ENCODE measurements at places on chromosomes 6 and 20.

DNA sequence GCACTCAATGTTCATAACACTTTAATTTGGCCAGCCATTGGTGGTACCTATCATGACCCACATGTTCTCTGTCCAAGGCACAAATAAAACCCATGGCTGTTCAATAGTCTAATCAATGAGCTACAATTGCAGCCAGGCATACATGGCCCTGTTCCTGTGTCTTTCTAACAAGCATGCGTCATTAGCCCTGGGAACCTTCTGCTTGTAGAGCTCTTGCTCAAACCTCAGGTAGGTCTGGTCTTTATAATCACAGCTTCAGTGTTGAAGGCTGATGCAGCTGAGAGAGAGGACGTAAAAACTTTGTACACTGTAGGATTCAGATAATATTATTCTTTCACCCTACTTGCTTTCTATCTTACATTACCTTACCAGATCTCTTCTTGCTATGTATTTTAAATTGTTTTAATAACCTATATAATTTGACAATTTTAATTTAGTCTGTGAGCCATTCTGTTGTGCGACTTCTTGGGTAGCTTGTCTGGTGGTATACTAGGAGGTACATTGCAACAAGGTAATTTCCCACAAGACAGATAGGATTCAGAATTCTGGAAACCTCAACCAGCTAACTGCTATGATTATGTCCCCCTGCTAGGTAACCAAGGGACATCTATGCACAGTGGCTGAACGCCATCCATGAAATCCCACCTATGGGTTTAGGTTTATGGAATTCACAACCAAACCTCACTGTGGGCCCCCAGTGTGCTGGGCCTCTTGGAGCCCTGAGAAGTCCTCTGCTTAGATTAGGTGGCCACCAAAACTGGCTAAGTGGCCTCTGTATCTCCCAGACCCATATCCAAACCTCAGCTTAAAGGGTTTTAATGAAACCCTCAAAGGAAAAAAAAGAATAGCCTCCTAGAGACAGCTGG is 55.4 kb upstream of the RIPOR2 start:
- no peak for DNase-seq

GRCh38 chr6:43268355-43268700 is 25.0 kb downstream of the TTBK1 start:
- no peak for DNase-seq

DNA sequence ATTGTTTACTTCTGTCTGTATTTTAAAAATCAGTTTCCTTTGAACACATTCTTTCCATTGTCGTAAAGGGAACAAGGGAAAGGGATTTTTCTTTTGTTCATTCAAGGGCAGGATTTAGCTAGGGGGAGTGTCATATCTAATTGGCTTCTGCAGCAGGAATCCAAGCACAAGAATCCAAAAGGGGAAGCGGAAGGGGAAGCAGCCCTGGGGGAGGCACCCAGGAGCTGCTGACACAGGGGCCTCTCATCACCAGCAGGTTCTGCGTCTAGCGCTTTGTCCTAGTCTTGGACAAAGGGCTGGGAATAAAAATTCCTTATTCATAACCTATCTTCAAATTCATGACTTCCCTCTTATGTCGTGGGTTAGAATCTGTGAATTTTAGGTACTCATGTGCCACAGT is 13.7 kb downstream of the RIPK1 start:
- DNase-seq, result no peak

DNA sequence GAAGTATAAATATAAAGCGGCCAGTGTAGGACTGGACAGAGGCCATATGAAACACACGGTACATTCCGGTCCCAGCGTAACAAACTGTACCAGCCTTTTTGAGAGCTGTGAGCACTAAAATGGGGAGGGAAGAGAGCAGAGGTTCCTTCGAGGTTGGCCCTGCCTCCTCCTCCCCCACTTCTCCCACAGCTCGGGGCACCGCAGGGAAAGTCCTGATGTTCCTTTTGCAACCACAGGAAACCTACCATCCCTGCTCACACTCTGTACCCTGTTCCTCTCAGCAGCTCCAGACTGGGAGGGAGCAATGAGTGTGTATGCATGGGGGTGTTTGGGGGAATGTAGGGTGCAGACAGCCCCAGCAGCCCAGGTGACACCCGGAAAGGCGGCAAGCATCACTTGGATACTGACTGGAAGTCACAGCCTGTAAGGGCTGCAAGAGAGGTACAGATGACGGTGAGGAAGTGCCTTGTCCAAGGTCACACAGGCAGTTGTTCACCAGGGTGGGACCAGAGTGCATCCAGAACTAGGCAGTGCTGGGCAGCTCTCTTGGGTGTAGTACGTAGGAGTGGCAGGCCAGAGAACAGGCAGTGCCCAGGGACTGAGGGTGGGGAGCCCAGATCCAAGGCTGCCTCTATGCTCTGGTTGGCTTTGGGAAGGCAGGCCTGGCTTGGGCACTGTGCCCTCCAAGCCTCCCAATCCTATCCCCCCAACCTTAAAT is 11.0 kb upstream of the ARMC12 start:
- DNase-seq, result no peak

DNA sequence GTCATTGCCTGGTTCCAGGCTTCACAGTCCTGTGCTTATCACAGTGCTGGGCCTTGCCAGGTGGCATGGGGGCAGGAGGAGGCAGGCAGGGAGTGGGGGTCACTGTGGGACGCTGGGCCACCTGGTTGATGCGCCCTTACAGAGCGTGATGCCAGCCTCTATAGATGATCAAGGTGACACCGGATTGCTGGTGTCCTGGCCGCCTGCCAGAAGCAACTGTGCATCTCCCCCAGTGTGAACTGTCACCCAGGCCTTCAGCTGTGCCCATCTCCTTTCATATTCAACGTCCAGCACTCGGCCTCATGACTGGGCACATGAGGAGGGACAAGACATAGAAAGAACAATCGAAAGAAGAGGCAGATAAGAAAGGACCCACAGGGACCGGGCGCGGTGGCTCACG is 318.9 kb downstream of the TAF4 start:
- no peak for DNase-seq

DNA sequence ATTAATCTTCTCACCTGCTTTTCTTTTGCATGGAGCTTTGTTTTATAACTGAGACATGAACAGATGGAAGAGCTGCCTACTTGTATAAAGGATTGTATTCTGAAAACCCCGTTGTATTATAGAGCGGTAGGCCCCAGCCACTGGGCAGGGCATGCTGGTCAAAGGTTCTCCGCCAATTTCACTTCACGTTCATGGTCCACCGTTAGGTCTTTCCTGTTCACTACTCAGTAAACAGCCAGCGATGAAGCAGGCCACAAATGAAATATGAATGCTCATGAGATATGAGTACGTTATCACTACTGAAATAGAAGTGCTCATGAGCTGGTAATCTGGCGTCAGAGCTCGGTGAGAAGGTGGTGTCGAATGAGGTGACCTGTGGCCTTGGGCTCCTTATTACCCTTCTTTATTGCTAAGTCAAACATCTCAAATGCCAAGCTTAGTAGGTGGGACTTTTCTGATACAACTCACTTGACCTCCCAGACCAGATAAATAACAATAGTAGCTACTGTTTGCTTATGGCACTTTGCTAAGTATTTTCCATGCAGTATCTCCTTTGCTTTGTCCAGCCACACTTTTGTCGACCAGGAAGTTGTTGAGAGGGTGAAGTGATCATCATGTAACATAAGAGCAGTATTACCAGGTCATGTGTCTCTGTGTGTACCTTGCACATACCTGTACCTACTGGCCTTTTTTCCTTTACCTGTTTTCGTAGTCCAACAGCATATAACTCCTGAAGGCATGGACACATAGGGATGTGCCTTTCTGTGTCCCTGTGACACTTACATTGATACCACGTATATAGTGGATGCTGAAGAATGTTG is 16.7 kb downstream of the EDN3 start:
- DNase-seq, result no peak

DNA sequence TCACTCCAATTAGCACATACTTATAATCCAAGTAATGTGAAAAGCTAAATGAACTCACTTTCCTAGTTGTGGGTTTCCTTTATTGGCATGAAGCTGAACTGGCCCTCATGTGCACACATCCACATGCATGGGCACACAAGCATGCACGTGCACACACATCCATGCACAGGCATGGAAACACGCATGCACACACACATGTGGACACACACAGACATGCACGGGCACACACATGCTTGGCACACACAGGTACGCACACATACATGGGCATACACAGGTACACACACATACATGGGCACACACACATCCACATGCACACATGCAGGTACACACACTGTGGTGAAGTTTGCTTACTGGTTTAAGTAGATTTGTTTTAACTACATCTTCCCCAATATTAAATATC is 23.8 kb downstream of the SYNDIG1 start:
- no peak for DNase-seq

DNA sequence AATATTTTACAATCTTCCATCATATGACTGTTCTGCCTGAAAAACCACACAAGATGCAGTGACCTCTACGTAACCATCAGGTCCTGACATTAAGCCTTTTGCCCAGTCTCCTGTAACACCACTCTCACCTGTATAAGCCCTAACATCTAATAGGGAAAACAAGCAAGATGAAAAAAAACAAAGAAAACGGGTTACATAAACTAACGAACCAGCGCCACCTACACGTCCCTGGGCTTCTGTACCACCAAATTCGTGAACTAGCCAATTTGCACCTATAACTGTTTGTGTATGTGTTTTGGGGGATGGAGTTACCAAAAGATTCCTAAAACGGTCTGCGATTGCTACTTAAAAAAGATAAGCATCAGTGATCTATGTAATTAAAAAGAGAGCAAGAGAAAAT is 70.2 kb downstream of the BLOC1S5 start:
- DNase-seq, result no peak

DNA sequence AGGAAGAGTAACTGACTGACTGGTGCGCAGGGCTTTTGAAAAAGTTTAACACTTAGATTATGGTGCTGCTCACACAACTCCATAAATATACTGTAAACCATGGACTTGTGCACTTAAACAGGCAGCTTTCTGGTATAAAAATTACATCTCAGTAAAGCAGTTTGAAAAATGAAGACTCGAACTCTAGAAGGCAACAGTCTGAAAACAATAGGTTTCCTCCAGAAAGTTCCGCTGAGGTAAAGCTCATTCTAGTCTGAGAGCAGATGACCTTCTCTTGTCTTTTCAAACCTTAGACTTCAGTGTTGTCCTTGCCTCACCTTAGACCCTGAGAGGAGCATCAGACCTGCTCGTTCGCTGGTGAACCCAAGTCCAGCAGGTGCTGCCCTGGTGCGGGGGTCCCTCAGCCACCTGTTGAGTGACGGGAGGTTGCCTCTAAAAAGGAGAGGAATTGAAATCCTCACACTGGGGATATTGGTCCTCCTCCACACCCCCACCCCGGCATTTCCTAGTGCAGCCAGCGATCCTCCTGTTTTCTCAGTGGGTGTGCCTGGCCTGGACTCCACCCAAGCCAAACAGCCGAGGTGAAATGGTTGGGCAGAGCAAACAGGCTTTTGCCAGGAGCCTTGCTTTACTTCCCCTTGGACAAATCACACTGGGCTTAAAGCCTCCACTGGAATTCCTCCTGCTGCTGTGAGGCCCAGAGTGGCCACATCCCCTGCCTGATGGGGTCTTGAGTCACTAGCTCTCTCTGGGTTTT is 14.7 kb upstream of the PYGB start:
- DNase-seq, result peak; percentile 93

DNA sequence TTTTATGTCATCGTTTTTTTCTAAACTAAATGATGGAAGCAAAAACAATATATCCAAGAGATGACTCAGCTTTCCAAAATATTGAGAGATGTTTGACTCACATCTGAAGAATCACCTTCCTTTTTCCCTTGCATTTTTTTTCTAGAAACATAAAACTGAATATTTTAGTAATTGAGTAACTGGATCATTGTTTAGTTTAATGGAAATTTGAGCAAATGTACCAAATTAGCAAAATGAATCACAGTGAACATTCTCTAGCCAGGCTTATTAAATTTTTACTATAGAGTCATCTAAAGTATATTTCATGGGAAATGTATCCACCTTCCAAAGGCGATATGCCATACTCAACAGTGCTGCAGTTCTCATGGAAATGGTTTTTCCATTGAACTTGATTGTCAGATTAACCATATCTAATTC is 145.5 kb downstream of the TENT5A start:
- no peak for DNase-seq

- DNase-seq, result no peak
Observed at GRCh38 chr6:168368066-168368820, 48.7 kb upstream of the DACT2 start.

GRCh38 chr6:147933224-147933623 is 409.4 kb upstream of the SASH1 start:
- no peak for DNase-seq

- DNase-seq, result no peak
Observed at GRCh38 chr6:9532621-9533557, 882.0 kb downstream of the TFAP2A start.

GRCh38 chr20:25057234-25058050 is 497 bp downstream of the ACSS1 start:
- peak; percentile 35 for DNase-seq

DNA sequence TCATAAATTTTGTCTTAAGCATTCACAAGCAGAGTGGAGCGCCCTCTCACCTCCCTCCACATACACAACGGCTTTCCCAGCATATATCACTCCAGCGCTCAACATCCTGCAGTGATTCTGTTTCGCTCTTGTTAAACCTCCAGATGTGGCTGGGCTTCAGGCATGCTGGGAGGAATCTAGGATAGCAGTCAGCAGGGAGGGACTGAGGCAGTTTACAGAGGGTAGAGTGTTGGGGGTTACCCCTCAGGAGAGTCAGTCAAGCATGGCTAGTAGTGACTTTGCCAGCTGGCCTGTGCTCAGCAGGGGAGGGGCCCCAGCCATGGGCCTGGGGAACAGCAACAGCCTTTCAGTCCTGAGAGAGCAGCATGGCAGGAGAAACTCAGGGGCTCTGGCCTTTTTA is 161.4 kb upstream of the FLRT3 start:
- no peak for DNase-seq

- no peak for DNase-seq
Observed at GRCh38 chr6:72617721-72618120, 4.1 kb upstream of the KCNQ5 start.

DNA sequence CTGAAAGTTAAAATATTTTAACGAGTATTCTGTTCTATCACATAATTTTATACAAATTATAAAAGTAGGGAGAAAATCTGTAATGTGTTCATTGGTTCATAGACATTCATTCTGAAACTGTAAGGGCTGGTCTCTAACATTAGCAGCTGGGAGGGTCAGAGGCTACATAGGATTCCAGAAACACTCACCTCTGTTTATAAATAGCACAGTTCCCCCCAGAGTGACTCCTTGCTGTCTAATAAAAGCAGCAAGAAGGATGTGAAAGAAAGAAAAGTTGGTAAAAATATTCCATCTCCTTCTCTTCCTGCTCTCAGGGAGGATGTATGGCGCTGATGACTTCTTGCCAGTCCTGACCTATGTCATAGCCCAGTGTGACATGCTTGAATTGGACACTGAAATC is 25.3 kb upstream of the NAA20 start:
- DNase-seq, result no peak

Data from HS-27A (cell line).